NCI-H1048 (cell line): ENCODE measurements at places on chromosomes 3 and 15.

DNA sequence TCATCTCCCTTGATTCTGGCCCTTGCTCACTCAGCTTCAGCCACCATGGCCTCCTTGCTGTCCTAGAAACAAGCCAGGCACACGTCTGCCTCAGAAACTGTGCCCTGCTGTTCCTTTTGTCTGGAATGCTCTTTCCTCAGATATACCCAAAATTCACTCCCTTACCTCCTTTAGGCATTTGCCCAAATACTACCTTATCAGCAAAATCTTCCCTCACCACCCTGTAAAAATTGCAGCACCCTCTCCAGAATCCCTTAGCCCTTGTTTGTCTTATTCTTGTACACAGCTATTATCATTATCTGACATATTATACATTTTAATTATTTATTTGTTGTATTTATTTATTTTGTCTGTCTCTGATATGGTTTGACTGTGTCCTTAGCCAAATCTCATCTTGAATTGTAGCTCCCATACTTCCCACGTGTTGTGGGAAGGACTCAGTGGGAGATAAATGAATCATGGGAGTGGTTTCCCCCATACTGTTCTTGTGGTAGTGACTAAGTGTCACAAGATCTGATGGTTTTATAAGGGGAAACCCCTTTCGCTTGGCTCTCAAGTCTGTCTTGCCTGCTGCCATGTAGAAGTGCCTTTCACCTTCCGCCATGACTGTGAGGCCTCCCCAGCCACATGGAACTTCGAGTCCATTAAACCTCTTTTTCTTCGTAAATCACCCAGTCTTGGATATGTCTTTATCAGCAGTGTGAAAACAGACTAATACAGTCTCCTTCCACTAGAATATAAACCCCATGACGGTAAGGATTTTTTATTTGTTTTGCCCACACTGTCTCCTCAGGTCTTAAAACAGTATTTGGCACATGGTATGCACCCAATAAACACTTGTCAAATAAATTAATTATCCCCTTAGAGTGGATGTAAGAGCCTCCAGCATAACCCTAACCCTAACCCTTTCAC, 60.0 kb upstream of the STT3B start:
- no peak for DNase-seq

GRCh38 chr3:30578479-30578878, 27.9 kb upstream of the TGFBR2 start:
- DNase-seq, result no peak

- no peak for DNase-seq
Observed at GRCh38 chr3:29708884-29709283, 428.0 kb downstream of the RBMS3 start.

DNA sequence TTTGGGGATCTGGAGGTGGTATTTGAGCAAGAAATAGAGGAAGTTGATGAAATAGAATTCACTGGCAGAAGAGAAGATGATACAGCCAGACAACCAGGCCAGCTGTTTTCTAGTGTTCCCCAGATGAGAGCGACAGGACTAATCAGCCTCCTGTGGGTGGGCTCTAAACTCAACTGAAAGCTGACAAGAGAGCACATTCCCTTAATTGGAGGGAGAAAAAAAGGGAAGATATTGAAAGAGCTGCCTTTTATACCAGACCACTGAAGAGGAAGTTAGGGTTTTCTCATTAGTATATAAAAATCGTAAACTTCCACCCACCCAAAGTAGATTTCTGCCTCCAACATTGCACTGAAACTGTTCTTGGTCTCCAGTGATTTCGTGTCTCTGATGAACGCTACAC, 6.5 kb upstream of the TM4SF19 start:
- DNase-seq, result no peak

- DNase-seq, result no peak
Observed at GRCh38 chr3:156685752-156686151, 11.4 kb downstream of the TIPARP start.
